Kidney (tissue), 22 donors: ENCODE measurements at places on chromosomes 3 and 15. TPM values are rescaled to one million over a fixed set of nuclear protein-coding genes. Genes with fewer than 3 reads are reported as not detected.

The KBTBD12 gene
- total RNA-seq: 1.4 TPM

DNA sequence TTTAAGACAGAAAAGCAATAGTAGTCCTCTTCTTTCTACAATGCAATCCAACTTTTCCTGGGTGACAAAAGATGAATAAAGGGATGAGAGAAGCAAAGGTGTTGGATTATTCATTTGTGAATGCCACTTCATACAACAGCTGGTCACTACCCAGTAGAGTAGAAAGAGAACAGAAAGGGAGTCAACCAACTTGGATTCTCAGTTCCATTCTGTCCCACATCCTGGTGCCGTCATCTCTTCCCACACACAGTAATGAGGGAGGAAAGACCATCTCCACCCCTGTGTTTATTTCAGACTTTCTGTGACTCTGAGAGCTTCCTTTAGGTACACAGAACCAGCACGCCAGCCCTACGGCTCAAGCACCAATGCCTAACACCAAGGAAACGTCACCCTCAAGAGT lies 71.0 kb downstream of the FOXP1 start:
- no peak overlapping the region for H3K4me3 ChIP-seq
- H3K36me3 ChIP-seq: no peaks in the 10 kb centered on the region
- DNase-seq: no peak
- H3K4me1 ChIP-seq: no peaks in the 10 kb centered on the region
- H3K27me3 ChIP-seq: no peaks in the 10 kb centered on the region

- no peaks in the 10 kb centered on the region for H3K36me3 ChIP-seq
- no peak for DNase-seq
- H3K27ac ChIP-seq: no peak overlapping the region
Observed at GRCh38 chr3:113251817-113252216, 40.5 kb downstream of the BOC start.

- H3K4me3 ChIP-seq: peak within 1 kb of the TSS; percentile 98
- H3K27ac ChIP-seq: peak within 1 kb of the TSS; percentile 62
- peaks cover 6% of the 10 kb centered on the region for H3K36me3 ChIP-seq
- peak; percentile 90 for DNase-seq
Observed at GRCh38 chr15:74889883-74890664, at the start of gene MPI. Gene MPI (plus strand): TSS chr15:74890042. CDS start chr15:74890074, 32 bp downstream.

- H3K4me1 ChIP-seq: no peaks in the 10 kb centered on the region
- H3K27me3 ChIP-seq: no peaks in the 10 kb centered on the region
- H3K4me3 ChIP-seq: no peak overlapping the region
- no peak overlapping the region for H3K27ac ChIP-seq
- no peaks in the 10 kb centered on the region for H3K36me3 ChIP-seq
Observed at GRCh38 chr15:58175955-58176354, 37.8 kb downstream of the AQP9 start.
